ENCODE measurements at places on chromosomes 6 and 20.

- DNase-seq, result no peak
Observed at GRCh38 chr20:48897305-48898010, 24.1 kb upstream of the ARFGEF2 start.

DNA sequence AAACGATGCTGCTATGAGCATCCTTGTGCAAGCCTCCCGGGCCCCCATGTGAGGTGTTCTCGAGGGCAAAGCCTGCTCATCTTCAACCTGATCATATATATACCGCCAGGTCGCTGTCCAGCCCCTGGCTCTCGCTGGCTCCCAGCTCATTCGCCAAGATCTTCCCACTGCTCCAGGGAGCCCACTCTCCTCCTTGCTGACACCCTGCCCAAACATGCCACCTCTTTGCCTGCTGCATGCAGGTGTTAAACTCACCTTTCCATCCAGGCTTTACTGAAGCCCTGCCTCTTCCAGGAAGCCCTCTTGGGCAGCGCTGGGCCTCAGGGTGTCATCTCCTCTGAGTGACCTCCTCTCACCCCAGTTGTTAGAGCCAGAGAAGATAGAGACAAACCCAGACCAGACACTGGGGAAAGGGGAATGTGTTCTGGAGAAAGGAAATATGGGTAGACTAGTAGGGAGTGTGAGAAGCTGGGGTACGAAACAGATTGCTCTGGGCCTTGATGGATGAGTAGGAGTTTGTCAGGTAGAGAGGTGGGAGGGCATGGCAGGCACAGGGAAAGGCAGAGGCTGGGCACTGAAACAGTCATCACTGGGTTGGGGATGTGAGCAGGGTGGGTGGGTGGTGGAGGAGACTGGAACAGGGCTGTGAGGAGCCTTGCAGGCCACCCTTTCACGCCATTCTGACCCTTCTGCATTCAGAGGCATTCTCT is 1.2 kb upstream of the DLGAP4 start:
- no peak for DNase-seq

GRCh38 chr20:59599941-59600340 is 4.4 kb upstream of the PHACTR3 start:
- no peak for DNase-seq

GRCh38 chr6:48212501-48212900 is 101.5 kb upstream of the PTCHD4 start:
- no peak for DNase-seq

- no peak for DNase-seq
Observed at GRCh38 chr6:116074732-116075390, 14.2 kb upstream of the FRK start.

GRCh38 chr6:150894191-150894744 is 28.8 kb downstream of the MTHFD1L start:
- no peak for DNase-seq

GRCh38 chr20:40651151-40651550 is 37.9 kb downstream of the MAFB start:
- DNase-seq, result no peak

GRCh38 chr6:81756690-81757089 is 4.2 kb upstream of the TENT5A start:
- no peak for DNase-seq
